MCF 10A (cell line): ENCODE measurements at places on chromosomes 7 and 10. TPM values are rescaled to one million over a fixed set of nuclear protein-coding genes. Genes with fewer than 3 reads are reported as not detected.

The ALKBH4 gene
- 5.9 and 10.3 TPM in 2 replicates for total RNA-seq

The FANK1 gene
- total RNA-seq, result 1.8 and 2.5 TPM in 2 replicates

The ATG9B gene
- total RNA-seq, result 0.12 and 0.29 TPM in 2 replicates

The PHF14 gene
- 25.3 and 39.6 TPM in 2 replicates for total RNA-seq

The SMC3 gene
- 43.0 and 43.2 TPM in 2 replicates for total RNA-seq

The GIMAP1 gene
- not detected in 2 replicates for total RNA-seq

The STEAP1 gene
- 3.1 and 3.2 TPM in 2 replicates for total RNA-seq

The KBTBD2 gene
- 27.2 and 27.4 TPM in 2 replicates for total RNA-seq

The FBXL15 gene
- 11.1 and 11.3 TPM in 2 replicates for total RNA-seq

- no peaks in the 10 kb centered on the region for H3K27me3 ChIP-seq
- H3K4me1 ChIP-seq, result no peaks in the 10 kb centered on the region
- no peak for DNase-seq
Observed at GRCh38 chr10:65275296-65275695, 1650.5 kb upstream of the LRRTM3 start.

- H3K27me3 ChIP-seq, result peaks cover 58% of the 10 kb centered on the region
- no peaks in the 10 kb centered on the region for H3K4me1 ChIP-seq
- DNase-seq, result no peak
Observed at GRCh38 chr7:81932936-81933335, 163.1 kb upstream of the HGF start.

- no peak for DNase-seq
- no peaks in the 10 kb centered on the region for H3K4me1 ChIP-seq
- H3K4me3 ChIP-seq, result no peak overlapping the region
- no peaks in the 10 kb centered on the region for H3K36me3 ChIP-seq
- no peak overlapping the region for H3K27ac ChIP-seq
- no peaks in the 10 kb centered on the region for H3K27me3 ChIP-seq
Observed at GRCh38 chr7:35983626-35984025, 169.4 kb upstream of the EEPD1 start.

DNA sequence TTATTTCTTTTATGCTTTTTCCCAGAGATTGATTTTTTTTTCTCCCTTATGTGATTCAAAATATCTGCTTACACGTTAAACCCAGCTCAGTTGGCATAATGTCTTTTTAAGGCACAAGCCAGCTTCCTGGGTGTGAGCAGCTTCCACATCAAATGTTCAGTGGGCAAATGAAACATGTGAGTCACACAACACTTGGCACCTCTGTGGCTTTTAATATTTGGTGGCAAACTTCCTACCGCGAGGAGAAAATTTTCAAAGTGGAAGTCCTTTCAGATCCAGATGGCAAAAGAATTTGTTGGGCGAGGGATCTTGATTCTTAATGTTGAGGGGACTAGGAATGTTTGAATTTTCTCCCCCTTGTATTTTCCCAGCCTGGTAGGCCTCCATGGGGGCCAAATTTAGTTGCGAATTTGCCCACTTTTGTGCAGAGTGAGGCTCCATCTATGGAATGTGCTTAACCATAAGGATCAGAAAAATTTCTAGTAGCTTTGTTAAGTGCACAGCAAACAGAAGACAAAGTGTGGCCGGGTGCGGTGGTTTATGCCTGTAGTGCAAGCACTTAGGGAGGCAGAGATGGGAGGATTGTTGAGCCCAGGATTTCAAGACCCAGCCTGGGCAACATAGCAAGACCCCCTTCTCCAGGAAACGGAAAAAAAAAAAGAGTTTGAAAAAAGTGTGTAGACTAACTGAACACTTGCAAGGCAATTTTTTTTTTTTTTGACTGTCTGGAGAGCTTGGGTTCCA lies 31.0 kb downstream of the CUX1 start:
- H3K27me3 ChIP-seq, result no peaks in the 10 kb centered on the region
- H3K27ac ChIP-seq, result no peak overlapping the region
- DNase-seq, result no peak
- H3K4me1 ChIP-seq, result peaks cover 7% of the 10 kb centered on the region
- H3K4me3 ChIP-seq, result no peak overlapping the region

DNA sequence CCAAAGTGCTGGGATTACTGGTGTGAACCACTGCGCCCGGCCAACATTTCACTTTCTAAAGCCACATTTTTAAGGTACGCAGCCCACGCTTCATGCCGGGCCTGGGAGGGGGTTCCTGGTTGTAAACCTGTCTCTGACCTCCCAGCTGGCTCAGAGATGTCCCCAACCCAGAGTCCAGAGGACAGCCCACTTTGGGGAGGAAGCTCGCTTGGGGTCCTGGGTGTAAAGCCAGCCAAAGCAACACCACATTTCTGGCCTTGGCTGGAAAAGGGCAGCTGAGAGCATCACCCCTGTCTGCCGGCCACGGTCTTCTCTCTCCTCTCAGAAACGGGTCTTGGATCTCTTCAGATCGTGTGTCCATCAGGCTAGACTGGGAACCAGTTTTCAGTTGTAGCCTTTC lies 23.9 kb upstream of the PITRM1 start:
- H3K4me3 ChIP-seq, result no peak overlapping the region
- no peak overlapping the region for H3K27ac ChIP-seq
- H3K4me1 ChIP-seq, result peaks cover 16% of the 10 kb centered on the region
- no peaks in the 10 kb centered on the region for H3K27me3 ChIP-seq

GRCh38 chr10:128097783-128098182 lies 28.4 kb downstream of the MKI67 start:
- peaks cover 6% of the 10 kb centered on the region for H3K36me3 ChIP-seq
- peak overlapping the region; percentile 39 for H3K27ac ChIP-seq
- no peaks in the 10 kb centered on the region for H3K27me3 ChIP-seq
- no peak overlapping the region for H3K4me3 ChIP-seq

DNA sequence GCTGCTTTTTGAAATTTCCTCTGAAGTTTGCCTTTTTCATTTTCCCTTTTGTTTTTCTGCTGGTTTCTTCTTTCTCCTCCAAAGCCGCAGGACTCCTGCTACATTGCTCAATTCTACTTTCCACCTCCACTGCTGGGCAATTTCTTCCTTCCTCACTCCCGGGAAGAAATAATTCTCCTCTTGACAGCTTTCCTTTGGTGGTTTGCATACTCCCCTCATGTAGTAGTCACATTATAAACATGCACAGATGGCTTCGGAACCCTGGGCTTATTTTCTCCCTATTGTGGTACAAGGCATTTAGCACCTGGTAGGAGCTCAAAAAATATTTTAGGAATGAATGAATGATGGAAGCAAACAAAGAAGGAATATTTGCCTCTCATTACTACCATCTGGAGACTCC lies 977.2 kb downstream of the LRMDA start:
- no peak for DNase-seq
- H3K36me3 ChIP-seq, result peaks cover 6% of the 10 kb centered on the region
- no peak overlapping the region for H3K4me3 ChIP-seq
- H3K27me3 ChIP-seq, result no peaks in the 10 kb centered on the region
- H3K4me1 ChIP-seq, result peaks cover 10% of the 10 kb centered on the region

- H3K4me3 ChIP-seq, result no peak overlapping the region
- no peaks in the 10 kb centered on the region for H3K27me3 ChIP-seq
- peaks cover 86% of the 10 kb centered on the region for H3K36me3 ChIP-seq
- peaks cover 3% of the 10 kb centered on the region for H3K4me1 ChIP-seq
Observed at GRCh38 chr7:105102557-105103352, 88.8 kb downstream of the KMT2E start.

- H3K27me3 ChIP-seq, result no peaks in the 10 kb centered on the region
- DNase-seq, result no peak
- H3K27ac ChIP-seq, result no peak overlapping the region
- peaks cover 49% of the 10 kb centered on the region for H3K36me3 ChIP-seq
- no peaks in the 10 kb centered on the region for H3K4me1 ChIP-seq
Observed at GRCh38 chr10:104013489-104013888, 46.5 kb downstream of the SLK start.

GRCh38 chr10:33145451-33146188 lies 187.6 kb upstream of the ITGB1 start:
- no peak overlapping the region for H3K4me3 ChIP-seq
- H3K4me1 ChIP-seq, result peaks cover 19% of the 10 kb centered on the region
- peak; percentile 73 for DNase-seq

GRCh38 chr10:61775111-61775510 lies 112.4 kb downstream of the CABCOCO1 start:
- H3K4me1 ChIP-seq, result no peaks in the 10 kb centered on the region
- H3K4me3 ChIP-seq, result no peak overlapping the region
- H3K36me3 ChIP-seq, result no peaks in the 10 kb centered on the region
- H3K27ac ChIP-seq, result no peak overlapping the region
- no peaks in the 10 kb centered on the region for H3K27me3 ChIP-seq

DNA sequence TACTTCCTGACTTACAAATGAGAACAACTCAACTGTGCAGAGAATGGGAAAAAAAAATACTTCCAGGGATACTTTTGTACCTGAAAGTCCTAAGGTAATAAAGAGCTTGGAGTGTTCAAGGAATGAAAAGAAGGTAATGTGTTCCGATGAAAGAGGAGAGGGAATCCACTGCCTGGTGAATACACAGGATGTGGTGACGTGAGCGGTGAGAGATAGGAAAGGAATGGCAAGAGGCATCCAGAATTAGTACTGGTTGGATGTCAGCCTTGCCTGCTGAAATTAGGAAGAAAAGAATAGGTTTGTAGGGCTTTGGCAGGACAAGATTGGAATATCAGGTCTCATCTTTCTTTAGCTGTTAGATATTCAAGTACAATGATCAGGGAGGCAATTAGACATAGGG lies 347.7 kb downstream of the POM121L12 start:
- peaks cover 5% of the 10 kb centered on the region for H3K4me1 ChIP-seq
- no peak overlapping the region for H3K27ac ChIP-seq
- H3K36me3 ChIP-seq, result no peaks in the 10 kb centered on the region
- H3K27me3 ChIP-seq, result peaks cover 29% of the 10 kb centered on the region
- no peak overlapping the region for H3K4me3 ChIP-seq
- peak; percentile 4 for DNase-seq

- H3K4me3 ChIP-seq, result no peak overlapping the region
- no peaks in the 10 kb centered on the region for H3K4me1 ChIP-seq
- DNase-seq, result no peak
- H3K36me3 ChIP-seq, result no peaks in the 10 kb centered on the region
- no peaks in the 10 kb centered on the region for H3K27me3 ChIP-seq
- no peak overlapping the region for H3K27ac ChIP-seq
Observed at GRCh38 chr7:138608275-138608674, 92.9 kb downstream of the SVOPL start.

DNA sequence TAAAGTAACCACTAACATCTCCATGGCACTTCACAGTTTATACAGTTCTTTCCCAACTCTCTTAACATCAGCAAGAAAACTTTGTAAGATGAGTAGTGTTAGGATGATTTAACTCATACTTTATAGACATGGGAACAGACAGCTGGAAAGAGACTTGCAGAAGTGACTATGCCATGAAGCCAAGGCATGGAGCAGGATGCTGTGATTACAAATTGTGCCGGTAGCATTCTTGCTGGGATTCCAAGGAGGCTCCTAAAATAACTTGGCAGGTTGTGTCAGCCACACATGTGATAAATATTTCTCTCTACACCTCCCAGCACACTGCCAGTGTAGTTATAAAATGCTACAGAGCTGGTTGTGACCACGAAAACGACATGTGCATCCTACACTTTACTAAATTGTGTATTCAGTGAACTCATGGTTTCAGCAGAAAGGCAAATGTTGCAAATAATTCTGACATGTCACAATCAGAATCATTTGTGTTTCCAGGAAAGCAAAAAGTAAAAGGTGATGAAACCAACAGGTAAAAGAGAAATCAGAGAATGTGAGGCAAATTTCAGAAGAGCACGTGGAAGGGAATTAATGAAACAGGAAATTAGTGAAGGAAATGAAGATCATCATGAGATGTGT lies 5.6 kb upstream of the CYP3A4 start:
- no peaks in the 10 kb centered on the region for H3K27me3 ChIP-seq

- H3K27ac ChIP-seq, result no peak overlapping the region
- no peak overlapping the region for H3K4me3 ChIP-seq
- H3K27me3 ChIP-seq, result no peaks in the 10 kb centered on the region
- no peak for DNase-seq
- H3K36me3 ChIP-seq, result no peaks in the 10 kb centered on the region
Observed at GRCh38 chr10:82943142-82943541, 1068.1 kb downstream of the NRG3 start.

DNA sequence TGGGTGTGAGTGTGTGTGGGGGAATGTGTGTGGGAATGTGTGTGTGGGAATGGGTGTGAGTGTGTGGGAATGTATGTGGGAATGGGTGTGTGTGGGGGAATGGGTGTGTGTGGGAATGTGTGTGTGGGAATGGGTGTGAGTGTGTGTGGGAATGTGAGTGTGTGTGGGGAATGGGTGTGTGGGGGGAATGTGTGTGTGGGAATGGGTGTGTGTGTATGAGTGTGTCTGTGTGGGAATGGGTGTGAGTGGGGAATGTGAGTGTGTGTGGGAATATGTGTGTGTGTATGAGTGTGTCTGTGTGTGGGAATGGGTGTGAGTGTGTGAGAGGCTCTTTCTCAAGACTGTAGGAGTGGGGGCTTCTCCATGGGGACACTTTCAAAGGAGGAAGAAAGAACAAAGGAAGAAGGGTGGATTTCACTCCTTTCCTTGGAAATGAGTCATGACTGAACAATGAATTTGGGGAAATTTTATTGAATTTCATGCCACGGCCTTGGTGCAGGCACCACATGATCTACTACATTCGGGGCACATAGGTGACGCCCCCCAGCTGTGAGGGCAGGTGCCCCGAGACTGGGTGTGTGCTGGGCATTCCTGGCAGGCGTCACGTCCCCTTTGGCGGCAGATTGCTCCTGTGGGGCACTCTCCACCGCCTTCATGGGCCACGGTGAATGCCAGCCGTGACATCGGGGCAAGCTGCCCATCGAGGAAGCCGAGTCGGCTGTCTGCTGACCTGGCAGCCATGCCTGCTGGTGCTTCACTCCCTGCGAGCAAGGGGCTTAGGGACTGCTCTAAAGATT lies 88.8 kb upstream of the INSIG1 start:
- H3K4me1 ChIP-seq, result peaks cover 17% of the 10 kb centered on the region
- peak; percentile 32 for DNase-seq
- no peaks in the 10 kb centered on the region for H3K36me3 ChIP-seq

- H3K4me1 ChIP-seq, result peaks cover 9% of the 10 kb centered on the region
- H3K27me3 ChIP-seq, result no peaks in the 10 kb centered on the region
- no peak for DNase-seq
- no peak overlapping the region for H3K27ac ChIP-seq
- peaks cover 6% of the 10 kb centered on the region for H3K36me3 ChIP-seq
Observed at GRCh38 chr10:109743146-109743545, 180.2 kb downstream of the XPNPEP1 start.

DNA sequence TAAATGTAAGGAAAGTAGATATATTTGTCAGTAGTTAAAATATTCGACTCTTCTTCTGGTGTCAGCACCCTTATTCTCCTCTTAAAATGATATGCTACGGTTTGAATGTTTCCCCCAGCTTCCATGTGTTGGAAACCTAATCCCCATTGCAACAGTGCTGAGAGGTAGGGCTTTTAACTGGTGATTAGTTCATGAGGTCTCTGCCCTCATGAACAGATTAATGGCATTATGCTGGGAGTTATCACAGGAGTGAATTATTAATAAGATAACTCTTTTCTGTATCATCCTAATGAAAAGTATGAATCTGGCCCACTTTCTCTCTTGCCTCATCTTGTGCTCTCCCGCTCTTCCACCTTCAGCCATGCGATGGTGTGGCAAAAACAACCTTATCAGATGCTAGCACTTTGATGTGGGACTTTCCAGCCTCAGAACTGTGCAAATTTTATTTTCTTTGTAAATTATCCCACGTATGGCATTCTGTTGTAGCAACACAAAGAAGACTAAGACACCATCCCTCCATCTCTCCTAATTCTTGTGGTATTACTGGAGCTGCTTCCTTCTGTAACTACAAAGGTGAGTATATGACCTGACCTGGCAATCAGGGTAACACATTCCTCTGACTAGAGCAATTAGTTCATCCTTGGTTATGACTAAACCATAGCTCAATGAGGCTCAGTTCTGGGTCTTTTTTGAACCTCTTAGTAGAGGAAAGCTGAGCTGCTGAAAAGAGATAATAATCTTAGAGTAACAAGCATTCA lies 171.1 kb upstream of the TMEM196 start:
- no peaks in the 10 kb centered on the region for H3K27me3 ChIP-seq
- no peak overlapping the region for H3K27ac ChIP-seq
- H3K36me3 ChIP-seq, result no peaks in the 10 kb centered on the region
- H3K4me1 ChIP-seq, result peaks cover 6% of the 10 kb centered on the region
- H3K4me3 ChIP-seq, result no peak overlapping the region
- no peak for DNase-seq
